ENCODE measurements at places on chromosomes 2 and 18.
A peak's percentile ranks its signal among the peaks of the same experiment; 100 is the strongest.

DNA sequence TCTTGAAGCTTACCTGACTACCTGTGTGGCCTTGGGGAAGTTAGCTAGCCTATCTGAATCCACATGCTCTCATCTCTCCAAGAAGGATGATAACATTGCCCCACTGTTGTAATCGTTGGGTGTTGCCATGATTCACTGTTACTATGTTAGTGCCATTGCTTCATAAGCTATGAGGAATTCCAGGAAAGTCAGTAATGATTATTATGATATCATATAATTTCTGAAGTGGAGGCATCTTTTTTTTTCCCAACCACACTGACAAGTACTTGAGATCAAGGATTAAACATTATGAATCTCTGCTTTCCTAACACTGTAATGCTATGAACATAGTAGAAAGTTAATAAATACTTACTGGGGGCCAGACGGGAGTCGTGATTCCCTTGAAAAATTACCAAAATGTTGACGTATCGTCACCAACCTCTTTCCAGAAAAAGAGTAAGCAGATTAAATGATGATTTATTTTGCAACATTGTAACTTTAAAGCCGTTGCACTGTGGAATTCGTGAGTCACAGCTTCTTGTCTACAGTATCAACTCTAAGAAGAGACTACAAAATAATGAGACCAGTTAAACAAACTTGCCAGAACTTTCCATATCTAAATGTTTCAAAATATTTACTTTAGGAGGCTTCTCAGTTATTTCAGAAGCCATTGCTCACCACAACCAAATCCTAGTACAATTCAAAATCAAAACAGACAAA is 459.9 kb downstream of the PIK3C3 start:
- DNase-seq: peak; percentile 6

GRCh38 chr2:201220102-201220570 is 37.2 kb downstream of the CASP10 start:
- DNase-seq: no peak

DNA sequence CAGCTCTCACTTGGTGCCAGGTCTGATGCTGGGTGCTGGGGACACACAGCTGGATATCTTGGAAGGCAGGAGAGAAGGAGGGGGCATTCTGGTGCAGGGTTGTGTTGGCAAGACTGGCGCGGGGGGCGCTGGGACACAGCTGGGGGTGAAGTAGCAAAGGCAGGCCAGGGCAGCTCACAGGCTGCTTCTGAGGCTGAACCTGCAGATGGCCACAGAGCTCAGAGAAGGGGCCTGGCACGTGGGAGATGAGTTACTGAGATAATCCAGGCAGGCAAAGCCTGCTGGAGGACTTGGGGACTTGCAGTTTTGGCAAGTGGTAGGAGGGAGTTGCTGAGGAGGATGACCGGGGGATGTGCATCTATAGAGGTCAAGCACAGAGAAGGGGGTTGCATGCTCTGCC is 16.2 kb upstream of the DGKD start:
- no peak for DNase-seq

GRCh38 chr2:18871430-18871829 is 282.1 kb upstream of the NT5C1B start:
- no peak for DNase-seq

DNA sequence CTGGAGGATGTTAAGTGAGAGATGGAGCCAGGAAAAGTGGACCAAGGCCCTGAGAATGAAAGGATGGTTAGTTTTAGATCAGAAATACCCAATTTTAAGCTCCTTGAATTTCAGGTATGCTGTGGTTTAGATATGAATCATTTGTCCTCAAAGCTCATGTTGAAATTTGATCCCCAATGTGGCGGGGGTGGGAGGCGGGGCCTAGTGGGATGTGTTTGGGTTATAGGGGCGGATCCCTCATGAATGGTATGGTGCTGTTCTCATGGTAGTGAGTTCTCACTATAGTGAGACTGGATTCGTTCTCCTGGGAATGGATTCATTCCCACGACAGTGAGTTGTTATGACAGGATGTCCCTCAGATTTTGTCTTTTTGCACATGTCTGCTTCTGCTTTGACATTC is 11.4 kb downstream of the MYO5B start:
- no peak for DNase-seq

GRCh38 chr2:227687189-227687588 is 20.6 kb downstream of the SCYGR5 start:
- no peak for DNase-seq

DNA sequence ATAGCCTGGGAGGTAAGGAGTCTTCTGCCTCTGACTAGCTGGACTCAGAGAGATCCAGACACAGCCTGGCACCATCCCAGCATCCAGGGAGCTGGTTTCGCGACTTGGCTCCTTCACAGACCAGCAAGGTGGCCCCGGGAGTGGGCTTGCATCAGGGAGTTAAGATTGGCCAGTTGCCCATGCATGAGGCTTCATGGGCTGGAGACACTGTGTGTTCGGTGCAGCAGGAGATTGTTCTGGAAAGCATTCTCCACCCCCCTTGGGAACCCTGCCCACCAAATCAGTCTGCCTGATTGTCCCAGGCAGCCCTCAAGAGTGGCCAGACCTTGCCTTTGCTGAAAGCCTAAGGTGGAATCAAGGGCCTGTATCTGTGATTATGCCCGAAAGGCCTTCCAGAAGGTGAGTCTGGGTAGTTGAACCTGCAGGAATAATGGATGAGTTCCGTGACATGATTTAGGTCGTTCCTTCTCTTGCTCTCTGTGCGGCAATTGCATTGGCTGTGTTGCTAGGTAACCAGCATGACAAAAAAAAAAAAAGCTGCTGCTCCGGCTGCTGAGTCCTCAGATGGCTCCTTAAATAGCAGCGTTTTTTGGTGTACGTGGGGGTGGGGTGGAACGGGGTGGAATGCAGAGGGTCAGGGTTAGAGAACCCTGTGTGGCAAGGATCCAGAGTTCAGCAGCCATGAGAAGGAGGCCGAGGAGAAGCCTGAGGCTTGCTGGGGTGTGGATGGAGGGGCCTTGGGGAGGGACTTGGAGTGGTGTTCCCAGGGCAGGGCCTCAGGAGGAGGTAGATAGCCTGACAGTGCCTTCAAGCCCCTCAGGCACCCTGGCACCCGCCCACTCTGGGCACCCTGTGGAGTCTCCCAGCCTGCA is 93.0 kb upstream of the MCFD2 start:
- no peak for DNase-seq

DNA sequence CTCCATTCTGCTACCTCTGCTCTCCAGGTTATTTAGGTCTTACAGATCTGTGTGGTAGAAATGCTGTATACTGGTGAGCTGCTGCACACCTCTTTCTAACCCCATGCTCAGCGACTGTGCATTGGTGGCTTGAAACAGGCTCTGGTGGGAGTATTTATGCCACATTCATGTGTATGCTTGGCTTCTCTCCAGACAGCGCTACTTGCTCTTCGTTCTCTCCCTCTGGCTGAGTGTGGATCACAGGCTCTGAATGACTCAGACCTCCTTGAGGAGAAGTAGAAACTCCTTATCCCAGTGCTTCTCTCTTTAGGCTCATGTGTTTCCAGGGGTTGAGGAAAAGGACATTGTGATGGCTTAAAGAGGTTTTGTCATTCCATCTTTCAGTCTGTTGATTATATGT is 54.9 kb downstream of the FHOD3 start:
- DNase-seq: peak; percentile 16

- no peak for DNase-seq
Measured at GRCh38 chr2:86274918-86275275, 62.5 kb downstream of the REEP1 start.

- no peak for DNase-seq
Measured at GRCh38 chr2:47561906-47562305, 158.9 kb downstream of the MSH2 start.

DNA sequence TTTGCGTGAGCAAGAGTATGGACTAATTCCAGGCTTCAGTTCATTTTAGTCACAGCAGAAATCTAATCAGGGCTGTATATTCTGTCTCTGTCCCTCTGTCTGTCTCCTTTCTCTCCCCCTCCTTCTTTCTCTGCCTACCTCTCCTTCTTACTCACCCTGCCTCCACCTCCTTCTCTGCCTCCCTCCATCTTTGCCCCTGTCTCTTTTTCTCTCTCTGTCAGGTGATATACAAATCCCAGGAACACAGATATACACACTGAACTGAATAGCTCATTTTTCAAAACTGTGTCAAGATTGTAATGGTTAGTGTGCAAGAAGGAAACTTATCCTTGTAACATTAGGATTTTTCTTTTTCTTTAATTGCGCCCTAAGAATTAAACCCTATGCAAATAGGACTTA is 32.5 kb downstream of the SLC8A1 start:
- DNase-seq: no peak

DNA sequence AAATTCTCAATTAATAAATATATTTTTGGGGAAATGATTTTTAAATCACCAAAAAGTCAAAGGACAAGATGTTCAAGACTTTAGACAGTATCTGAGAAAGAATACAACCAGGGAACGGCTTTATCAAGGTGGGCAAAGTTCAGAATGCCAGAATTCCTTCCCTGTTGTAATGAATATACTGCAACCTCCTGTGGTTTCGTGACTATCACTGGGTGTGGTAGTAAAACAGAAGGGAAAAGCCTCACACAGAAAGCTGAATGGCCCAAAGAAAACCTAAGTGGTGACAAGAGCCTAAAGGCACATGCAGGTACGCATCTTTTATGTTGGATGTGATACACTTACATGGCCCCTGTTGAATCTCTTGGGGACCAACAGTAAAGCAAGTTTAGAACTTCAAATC is 37.1 kb downstream of the MBD2 start:
- no peak for DNase-seq

- no peak for DNase-seq
Measured at GRCh38 chr2:105394951-105395611, 3.8 kb downstream of the FHL2 start.

DNA sequence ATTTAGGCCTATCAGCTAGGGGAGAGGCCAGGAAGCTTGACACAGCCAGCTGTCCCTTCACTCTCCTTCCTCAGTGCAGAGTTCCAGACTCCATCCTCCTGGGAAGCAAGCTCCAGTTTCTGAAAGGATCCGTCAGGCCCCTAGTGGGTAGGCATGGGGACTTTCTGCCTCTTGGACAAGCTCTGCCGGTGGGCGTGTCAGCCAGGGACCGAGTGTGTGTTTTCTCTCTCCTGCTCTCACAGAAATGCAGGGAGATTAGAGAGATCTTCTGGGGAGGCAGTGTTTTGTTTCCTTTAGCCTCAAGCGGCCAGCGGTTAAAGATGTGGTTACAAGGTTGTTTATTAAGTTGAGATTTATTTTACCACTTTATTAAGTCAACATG is 29.9 kb upstream of the OTOS start:
- DNase-seq: no peak

GRCh38 chr2:9821805-9822445 is 21.3 kb upstream of the TAF1B start:
- DNase-seq: no peak

GRCh38 chr2:22904126-22904684 is 480.8 kb upstream of the KLHL29 start:
- DNase-seq: peak; percentile 19

DNA sequence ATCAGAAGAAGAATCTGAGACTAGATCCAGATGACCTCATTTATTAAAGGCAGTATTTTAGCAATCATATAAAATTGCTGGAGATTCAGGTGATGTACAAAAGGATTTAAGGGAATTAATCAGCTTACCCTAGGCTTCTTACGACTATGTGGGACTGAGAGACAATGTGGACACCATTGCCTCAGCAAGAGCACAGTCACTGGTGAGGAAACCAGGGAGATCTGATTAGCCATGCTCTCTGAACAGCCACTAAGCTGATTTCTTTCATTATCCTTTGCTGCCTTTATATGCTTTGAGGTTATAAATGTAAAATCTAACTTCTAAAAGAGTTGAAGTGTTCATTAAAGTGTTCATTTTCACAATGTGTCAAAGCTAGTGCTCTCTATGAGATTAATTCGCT is 22.7 kb upstream of the GULP1 start:
- no peak for DNase-seq

- DNase-seq: peak; percentile 67
Measured at GRCh38 chr2:85266146-85267041, 61.4 kb downstream of the TGOLN2 start.

GRCh38 chr2:192004188-192004963 is 157.5 kb upstream of the CAVIN2 start:
- no peak for DNase-seq

Measured in A549 (cell line).